Ovary (tissue), 10 donors: ENCODE measurements at places on chromosomes 12 and 14.

GRCh38 chr12:97567619-97568110, 105.1 kb downstream of the RMST start:
- no peak for DNase-seq

DNA sequence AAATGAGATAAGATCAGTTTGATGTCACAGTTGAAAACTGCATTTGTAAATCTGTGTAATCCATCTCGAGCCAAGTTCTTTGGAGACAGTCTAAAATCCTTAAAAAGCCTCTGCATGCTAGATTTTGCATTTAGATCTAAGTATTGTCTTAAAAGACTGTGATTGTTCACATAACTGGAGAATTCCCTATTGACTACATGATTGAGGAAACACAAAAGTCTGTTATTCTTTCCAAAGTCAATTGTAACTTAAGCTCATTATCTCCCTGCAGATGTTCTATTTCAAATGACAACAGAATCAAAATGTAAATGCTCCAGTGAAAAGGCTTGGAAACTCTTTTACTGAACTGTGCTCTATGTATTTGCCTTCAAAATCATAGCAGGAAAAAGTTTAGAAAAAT, 77.8 kb downstream of the MYF5 start:
- no peak for DNase-seq

- no peak for DNase-seq
Measured at GRCh38 chr12:89472508-89472907, 52.1 kb downstream of the GALNT4 start.

DNA sequence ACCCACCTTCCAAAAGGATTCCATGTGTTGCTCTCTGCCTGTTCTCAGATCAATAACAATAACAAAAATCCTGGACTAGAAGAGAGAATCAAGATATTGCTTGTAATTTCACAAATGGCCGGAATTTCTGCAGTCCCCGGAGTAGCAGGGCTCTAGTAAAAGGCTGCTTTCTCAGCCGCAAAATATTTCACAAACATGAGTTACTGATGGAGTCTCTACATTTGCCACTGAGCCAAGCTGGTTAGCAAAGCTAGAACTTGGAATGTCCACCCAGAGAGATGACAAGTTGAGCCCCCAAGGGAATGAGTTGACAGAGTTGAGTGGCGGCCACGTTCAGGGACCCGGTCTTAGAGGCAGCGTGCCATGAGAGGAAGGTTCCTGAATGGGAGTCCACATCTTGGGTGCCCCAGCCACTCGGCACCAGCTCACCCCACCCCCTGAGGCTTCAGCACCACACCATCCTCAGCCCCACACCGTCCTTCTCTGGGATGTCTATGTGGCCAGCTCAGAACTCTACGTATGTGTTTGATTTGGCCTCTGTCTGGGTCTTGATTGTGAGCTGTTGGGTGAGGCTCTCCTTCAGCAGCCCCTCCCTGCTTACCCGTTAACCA, 15.9 kb downstream of the FBLN5 start:
- no peak for DNase-seq

GRCh38 chr14:96252999-96253539, 2.9 kb upstream of the BDKRB1 start:
- no peak for DNase-seq
